ENCODE measurements at places on chromosomes 7 and 10.
A peak's percentile ranks its signal among the peaks of the same experiment; 100 is the strongest.

DNA sequence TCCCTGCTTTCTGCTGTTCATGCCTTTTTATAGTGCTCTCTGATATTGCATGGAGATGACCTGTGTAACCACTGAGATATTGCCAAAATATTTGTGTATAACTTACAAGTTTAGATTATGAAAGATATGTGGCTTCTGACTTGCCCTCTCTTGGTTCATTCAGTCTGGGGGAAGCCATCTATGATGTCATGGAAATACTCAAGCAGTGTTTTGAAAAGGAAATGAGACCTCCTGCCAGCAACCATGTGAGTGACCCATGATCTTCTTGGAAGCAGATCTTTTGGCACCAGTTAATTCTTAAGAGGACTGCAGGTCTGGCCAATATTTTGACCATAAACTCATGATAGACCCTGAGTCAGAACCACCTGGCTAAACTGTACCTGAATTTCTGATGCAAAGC lies 183.0 kb downstream of the THSD7A start:
- no peak for DNase-seq

- DNase-seq = no peak
Observed at GRCh38 chr7:132789281-132789680, 213.0 kb upstream of the PLXNA4 start.

- peak; percentile 81 for DNase-seq
Observed at GRCh38 chr10:12241810-12242529, 46.0 kb downstream of the CDC123 start.

- peak; percentile 90 for DNase-seq
Observed at GRCh38 chr7:156949541-156950380, at the start of gene NOM1. Gene NOM1, plus strand, starts transcription at chr7:156949712. Its CDS starts 26 bp downstream, at chr7:156949738.

- no peak for DNase-seq
Observed at GRCh38 chr7:101628522-101628921, 574 bp downstream of the MYL10 start.

DNA sequence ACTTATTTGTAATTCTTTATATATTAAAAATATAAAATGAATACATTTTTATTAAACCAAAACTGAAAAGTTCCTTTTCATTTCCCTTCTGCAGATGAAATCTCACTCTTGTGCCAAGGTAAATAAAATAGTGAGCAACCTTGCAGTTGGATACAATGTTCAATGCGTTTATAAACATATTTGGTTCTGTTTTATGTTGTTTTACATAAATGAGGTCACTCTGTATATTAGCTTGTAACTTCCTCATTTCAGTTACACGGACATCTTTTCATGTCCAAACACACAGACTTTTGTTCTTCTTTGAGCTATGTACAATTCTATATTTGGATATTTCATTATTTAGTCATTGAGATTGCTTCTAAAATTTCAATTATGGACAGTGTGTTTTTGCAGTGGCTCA lies 107.7 kb downstream of the BBS9 start:
- no peak for DNase-seq
